Stimulated activated CD8-positive, alpha-beta memory T cell treated with anti-CD3 and anti-CD28 coated beads, Interleukin-4, amount 100 ng/mL, for 1 hour (primary cell): ENCODE measurements at places on chromosomes 11 and 22.

- no peak for DNase-seq
These were observed 11.6 kb downstream of the CPSF7 start for GRCh38 chr11:61418136-61418535.

- no peak for DNase-seq
These were observed 673 bp upstream of the PANX2 start for GRCh38 chr22:50169774-50170341.

DNA sequence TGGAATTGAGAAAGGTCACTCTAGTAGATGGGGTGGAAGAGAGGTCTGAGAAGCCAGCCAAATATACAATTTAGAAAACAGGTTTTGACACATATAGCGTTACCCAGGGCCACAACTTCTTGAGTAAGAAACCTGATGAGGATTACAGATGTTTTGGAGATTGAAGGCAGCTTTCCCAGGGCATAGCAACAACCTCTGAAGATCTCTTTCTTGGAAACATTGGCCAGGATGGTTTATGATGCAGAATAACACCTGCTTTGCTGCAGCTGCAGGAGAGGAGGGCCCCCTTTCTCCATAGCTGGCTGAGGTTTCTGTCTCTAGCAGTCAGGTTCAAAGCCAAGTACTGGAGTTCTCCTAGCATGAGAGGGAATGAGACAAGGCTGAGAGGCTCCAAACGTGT lies 75.1 kb upstream of the NUP50 start:
- DNase-seq, result no peak

GRCh38 chr22:19850763-19851109 lies 3.9 kb downstream of the GNB1L start:
- no peak for DNase-seq

- DNase-seq, result no peak
These were observed 60.4 kb upstream of the CD5 start for GRCh38 chr11:61041755-61042518.

GRCh38 chr11:122778148-122778547 lies 60.2 kb upstream of the CRTAM start:
- no peak for DNase-seq

- DNase-seq, result no peak
These were observed 1.0 kb downstream of the SUN2 start for GRCh38 chr22:38754751-38755154.

DNA sequence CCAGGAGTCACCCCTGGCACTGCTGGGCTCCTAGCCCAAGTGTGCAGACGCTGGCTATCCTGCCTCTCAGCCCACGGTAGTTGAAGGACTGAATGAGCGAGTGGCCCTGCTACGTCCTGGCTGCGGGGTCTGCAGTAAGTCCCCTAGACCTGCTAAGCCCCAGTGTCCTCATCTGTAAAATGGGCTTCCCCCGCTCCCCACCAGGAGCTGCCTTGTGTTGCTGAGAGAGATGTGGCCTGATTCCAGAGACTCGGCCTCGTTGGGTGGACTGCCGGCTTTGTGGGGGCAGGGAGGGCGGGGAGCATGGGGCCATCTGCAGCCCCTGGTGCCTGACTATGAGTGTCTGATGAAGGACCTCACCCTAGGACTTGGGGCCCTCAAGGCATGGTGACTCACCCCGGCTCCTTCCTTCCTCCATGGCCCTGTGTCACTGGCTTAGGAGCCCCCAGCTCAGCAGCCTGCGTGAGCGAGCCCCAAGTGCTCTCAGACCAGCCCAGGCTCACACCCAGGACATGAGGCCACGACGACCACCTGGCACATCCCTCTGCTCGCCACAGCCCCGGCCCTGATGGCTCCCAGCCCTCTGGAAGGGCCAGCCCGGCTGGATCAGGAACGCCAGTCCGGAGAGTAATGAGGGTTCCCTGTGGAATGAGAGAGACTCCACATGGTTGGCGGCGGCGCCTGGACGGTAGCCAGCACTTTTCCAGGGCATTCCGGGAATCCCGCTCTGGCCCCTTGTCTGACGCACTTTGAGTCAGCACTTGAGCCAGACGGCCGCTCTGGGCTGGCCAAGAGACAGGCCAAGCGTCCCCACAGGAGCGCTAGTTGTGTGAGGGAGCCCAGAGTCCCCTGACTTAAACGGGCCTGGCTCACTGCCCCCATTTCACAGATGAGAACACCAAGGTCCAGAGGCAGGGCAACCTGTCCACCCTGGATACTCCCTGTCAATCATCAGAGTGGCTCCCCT lies 50.5 kb upstream of the SHISAL1 start:
- no peak for DNase-seq

DNA sequence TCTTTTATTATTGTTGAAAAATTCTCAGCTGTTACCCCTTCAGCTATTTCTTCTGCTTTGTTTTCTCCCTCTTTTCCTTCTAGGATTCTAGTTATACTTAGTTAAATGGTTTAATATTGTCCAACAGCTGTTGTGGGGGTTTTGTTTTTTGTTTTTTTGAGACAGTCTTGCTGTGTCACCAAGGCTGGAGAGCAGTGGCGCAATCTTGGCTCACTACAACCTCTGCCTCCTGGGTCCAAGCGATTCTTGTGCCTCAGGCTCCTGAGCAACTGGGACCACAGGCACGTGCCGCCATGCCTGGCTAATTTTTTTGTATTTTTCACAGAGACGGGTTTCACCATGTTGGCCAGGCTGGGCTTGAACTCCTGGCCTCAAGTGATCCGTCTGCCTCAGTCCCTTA lies 12.7 kb downstream of the SDHAF2 start:
- no peak for DNase-seq

DNA sequence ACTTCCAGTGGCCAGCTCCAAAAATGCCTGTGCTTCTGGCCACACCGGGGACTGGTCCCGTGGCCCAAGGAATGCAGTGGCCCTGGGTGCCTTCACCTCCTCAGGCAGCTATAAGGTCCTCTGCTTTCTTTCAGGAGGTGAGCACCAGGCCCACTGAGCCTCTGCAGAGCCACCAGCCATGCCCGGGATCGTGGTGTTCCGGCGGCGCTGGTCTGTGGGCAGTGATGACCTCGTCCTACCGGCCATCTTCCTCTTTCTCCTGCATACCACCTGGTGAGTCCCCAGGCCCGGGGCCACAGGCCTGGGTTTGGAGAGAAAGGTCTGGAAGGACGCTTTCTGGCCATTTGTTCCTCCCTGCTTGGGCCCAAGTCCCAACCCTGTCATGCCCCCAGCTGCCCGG lies 32.5 kb upstream of the MYRF start:
- DNase-seq, result no peak

DNA sequence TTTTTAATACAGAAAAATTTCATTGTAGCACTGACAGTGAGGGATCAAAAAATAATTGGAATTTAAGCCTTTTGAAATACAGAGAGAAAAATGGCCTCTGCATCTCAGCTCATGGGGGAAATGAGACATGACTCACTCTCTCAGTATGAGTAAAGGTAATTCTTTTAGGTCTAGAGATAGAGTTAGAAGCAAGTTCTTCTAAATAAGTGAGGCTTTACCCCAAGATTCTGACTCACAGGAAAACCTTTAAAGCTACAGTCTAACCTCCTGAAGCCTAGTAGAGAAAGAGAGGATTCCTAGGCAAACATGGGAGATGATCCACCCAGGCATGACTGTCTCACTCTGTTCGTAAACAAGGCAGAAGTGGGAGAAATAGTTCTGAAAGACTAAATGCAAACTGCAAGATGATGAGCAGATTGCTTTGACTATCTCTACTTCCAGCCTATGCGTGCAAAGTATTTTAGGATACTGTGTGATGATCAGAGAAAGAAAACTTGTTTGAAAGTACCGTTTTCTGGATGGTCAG lies 1003.3 kb upstream of the CCDC90B start:
- no peak for DNase-seq

DNA sequence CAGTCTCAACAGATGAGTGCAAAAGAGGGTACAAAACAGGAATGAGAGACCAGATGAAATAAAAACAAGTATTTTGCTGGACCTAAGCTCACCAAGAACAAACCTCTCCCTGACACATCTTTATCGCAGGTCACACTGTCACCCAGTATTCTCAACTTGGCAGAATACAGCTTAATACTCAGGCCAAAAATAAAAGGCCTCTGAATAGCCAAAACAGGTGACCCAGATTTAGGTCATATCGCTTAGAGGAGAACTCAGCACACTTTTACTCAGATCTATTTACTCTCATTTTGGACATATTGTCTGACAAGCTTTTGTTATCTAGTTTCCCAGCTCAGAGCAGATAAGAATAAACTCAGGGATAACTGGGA lies 216.9 kb upstream of the SYN3 start:
- DNase-seq, result no peak

DNA sequence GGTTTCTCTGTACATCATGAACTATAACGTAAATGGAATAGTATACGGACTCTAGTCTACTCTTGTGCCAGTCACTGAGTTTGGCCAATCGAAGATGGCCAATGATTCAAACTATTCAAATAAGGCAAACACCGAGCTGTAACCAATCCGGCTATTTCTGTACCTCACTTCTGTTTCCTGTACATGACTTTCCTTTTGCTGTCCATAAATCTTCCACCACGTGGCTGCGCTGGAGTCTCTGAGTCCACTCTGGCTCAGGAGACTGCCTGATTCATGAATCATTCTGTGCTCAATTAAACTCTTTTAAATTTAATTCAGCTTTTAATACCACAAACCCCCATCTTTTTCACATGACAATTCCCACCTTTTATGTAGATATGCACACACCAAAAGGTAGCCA lies 1.5 kb upstream of the JAML start:
- no peak for DNase-seq

- DNase-seq, result no peak
These were observed 22.0 kb upstream of the PATE1 start for GRCh38 chr11:125724125-125724524.

- no peak for DNase-seq
These were observed 7.6 kb upstream of the SLC39A13 start for GRCh38 chr11:47400768-47401279.

DNA sequence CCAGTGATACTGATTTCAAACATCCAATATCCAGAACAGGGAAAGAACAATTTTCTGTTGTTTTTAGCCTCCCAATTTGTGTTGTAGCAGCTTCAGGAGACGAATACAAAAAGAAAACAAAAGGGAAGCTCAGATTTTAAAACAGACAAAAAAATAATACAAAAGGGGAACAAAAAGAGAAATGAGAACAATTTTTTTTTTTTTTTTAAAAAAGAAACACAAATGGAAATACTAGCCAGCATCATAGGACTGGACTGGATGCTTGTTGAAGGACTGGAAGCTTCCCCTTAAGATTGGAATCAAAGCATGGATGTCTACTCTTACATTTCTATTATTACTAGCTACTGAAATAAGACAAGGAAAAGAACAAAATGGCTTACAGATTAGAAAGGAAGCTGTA lies 46.5 kb upstream of the SORL1 start:
- DNase-seq, result no peak

- DNase-seq, result no peak
These were observed 45.6 kb downstream of the SMCO4 start for GRCh38 chr11:93497596-93497995.

DNA sequence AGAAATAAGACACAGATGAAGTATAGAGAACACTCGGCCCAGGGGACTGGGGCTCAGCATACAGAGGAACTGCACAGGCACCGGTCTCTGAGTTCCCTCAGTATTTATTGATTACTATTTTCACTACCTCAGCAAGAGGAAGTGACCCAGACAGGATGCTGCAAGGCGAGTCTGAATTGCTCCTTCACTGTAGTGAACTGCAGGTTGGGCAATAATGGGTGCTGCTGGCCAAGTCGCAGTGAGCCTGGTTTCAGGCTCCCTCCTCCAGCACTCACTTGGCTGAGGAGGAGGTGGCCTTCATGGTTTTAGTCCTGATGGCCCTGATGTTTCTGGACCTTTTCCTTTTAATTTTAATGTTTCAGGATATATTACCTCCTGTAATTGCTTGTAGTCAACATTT lies 10.4 kb downstream of the OR52K2 start:
- no peak for DNase-seq

DNA sequence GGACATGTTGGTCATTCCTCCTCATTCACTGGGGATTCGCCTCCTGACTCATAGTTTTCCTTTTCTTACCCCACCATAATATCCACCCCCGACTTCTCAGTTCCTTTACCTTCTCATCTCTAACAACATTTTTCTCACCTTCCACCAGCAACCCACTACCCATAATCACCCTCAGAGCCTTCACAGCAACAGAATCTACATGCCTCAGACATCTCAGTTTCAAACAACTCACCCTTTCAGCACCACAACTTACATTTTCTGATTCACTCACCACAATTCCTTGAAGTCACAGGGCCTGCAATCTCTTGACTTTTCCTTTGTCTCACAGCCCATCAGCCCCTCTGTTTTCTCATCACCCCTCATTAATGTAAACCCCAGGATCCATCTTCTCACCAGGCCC lies 2.3 kb upstream of the MTNR1B start:
- DNase-seq, result no peak

- DNase-seq, result peak; percentile 57
These were observed 684 bp downstream of the TNFRSF13C start for GRCh38 chr22:41925783-41926460.

DNA sequence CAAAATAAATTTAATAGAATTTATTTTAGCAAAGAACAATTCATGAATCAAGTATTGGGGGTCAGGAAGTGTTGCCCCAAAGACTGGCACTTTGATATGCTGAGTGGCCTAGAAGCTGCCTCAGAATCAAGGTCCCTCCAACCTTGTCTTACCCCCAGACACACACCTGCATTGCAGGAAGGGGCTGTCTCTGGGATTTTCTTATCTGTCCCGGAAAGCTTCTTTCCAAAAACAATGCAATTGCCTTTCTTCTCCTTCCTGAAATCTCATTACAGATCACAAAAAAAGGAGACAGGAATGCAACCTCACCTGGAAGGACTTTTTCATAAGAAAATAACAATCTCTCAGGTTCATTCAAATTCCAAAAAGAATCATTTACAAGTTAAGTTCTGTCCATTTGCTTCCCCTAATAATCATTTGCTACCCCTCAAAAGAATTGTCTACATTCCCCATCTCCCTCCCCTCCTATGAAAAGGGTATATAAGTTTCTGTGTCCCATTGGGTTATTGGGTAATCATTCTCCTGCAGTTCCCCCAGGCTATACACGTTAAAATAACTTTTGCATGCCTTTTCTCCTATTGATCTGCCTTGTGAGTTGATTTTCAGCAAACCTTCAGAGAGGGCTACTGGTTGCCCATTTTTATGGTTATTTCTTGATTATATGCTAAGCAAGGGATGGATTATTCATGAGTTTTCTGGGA lies 21.3 kb downstream of the OR10A6 start:
- no peak for DNase-seq

DNA sequence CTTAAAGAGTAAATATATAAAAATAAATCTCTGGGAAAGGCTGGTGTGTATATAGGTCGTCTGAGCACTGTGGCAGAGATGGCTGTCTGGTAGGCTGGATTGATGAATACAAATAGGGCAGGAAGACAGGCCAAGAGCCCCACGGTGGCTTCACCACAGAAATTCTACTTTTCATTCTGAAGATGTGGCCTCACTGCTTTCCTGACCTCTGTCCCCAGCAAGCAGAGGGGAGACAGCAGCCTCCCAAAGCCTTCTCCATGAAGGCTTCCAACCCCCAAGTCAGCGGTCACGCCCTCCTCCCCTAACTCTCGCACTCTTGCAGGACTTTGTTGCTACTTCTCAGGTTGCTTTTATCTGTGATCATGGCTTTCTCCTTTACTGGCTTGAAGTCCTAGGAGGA lies 10.6 kb upstream of the KCNJ1 start:
- DNase-seq, result no peak
